Testis (tissue), 5 donors: ENCODE measurements at places on chromosomes 1 and 21. TPM values are rescaled to one million over a fixed set of nuclear protein-coding genes. Genes with fewer than 3 reads are reported as not detected.

- DNase-seq = no peak
Observed at GRCh38 chr1:202697038-202697437, 13.2 kb downstream of the SYT2 start.

GRCh38 chr1:207839083-207839413, 71.9 kb downstream of the CD34 start:
- no peak for DNase-seq

- DNase-seq = no peak
Observed at GRCh38 chr1:6130036-6130435, 50.1 kb downstream of the CHD5 start.

- no peak for DNase-seq
Observed at GRCh38 chr1:10074852-10075730, 42.3 kb downstream of the UBE4B start.

DNA sequence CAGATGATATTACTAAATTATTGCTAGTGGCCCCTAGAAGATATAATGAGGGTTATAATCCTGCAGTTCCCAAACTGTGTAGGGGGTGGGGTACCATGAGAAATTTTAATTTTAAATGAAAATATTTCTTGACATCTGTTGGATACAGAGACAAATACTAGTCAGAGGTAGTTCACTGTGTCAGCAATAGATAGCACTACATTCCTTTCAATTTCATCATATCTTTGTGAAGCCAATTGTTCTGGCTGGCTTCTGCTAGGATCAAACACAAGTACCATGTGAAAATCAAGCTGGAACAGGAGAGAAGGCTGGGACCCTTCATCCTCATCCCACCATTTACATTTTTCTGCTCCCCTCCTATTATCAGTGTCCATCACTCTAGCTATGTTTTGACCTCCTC, 208.1 kb downstream of the USH2A start:
- DNase-seq = no peak

DNA sequence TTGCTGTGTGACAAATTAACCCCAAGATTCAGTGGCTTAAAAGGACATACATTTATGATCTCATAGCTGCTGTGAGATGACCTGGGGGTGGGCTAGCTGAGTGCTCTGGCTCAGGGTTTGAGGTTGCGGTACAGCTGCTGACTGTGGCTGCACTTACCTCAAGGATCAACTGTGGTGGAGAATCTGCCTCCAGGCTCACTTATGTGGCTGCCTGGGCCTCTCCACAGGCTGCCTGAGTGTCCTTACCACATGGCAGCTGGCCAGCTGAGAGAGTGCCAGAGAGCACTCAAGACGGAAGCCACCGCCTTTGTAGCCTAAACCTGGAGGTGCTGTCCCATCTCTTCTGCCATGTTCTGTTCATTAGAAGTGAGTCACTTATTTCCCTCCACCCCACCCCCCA, 5.7 kb downstream of the LRRC71 start:
- DNase-seq = peak; percentile 79

DNA sequence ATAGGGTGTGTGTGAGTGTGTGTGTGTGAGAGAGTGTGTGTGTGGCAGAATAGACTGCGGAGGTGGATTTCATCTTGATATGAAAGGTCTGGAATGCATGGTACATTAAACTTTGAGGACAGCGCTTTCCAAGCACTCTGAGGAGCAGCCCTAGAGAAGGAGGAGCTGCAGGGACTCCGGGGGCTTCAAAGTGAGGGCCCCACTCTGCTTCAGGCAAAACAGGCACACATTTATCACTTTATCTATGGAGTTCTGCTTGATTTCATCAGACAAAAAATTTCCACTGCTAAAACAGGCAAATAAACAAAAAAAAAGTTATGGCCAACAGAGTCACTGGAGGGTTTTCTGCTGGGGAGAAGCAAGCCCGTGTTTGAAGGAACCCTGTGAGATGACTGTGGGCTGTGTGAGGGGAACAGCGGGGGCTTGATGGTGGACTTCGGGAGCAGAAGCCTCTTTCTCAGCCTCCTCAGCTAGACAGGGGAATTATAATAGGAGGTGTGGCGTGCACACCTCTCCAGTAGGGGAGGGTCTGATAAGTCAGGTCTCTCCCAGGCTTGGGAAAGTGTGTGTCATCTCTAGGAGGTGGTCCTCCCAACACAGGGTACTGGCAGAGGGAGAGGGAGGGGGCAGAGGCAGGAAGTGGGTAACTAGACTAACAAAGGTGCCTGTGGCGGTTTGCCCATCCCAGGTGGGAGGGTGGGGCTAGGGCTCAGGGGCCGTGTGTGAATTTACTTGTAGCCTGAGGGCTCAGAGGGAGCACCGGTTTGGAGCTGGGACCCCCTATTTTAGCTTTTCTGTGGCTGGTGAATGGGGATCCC, 18.3 kb upstream of the HDAC1 start:
- no peak for DNase-seq

DNA sequence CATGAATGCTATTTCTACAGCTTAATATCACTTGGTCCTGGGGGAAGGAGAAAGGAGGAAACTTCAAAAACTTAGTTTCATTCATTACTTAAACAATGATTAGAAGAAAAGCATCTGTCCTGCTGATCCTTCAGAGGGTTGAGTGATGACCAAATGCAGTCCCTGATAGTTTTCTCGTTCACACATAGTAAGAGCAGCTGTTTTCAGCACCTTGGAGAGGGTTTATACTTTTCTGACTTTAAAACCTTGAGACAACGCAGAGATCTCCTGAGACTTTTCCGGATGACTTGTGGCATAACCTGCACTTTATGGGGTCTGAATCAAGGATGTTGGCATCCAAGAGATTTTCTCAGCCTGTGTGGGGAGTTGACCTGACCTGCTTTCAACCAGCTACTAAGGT, 94.0 kb upstream of the KCND3 start:
- no peak for DNase-seq

DCST1 gene
- 15.2 TPM for polyA plus RNA-seq

GSTM5 gene
- 10.6 TPM for polyA plus RNA-seq

- no peak for DNase-seq
Observed at GRCh38 chr1:216626394-216627067, 96.7 kb downstream of the ESRRG start.

DNA sequence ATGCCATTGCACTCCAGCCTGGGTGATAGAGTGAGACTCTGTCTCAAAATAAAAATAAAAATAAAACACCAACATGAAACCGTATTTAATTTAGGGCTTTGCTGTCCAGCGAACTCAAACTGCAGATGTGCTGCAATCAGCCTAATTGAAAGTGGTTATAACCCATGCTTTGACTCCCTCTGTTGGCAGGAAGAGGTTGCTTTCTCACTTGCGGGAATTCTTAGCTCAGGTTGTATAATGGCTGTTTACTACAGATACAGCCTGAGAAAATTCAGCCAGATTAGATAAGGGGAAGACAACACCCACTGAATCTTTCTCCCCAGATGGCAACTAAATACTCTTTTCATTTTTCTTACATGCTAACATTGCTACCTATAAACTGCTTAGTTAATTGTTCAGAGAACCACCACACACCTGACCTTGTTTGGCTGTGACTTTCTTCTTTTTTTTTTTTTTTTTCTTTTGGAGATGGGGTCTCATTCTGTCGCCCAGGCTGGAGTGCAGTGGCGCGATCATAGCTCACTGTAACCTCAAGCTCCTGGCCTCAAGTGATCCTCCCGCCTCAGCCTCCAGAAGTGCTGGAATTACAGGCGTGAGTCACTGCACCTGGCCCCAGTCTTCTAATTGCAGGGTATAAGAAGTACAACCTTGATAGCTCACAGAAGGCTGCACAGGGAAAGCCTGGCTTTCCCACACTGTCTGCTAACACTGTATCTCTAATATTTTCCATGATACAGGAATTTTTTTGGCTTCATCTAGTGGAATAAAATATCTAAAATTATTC, 34.6 kb downstream of the DNTTIP2 start:
- DNase-seq = peak; percentile 76
